ENCODE measurements at places on chromosomes 7 and 10.

DNA sequence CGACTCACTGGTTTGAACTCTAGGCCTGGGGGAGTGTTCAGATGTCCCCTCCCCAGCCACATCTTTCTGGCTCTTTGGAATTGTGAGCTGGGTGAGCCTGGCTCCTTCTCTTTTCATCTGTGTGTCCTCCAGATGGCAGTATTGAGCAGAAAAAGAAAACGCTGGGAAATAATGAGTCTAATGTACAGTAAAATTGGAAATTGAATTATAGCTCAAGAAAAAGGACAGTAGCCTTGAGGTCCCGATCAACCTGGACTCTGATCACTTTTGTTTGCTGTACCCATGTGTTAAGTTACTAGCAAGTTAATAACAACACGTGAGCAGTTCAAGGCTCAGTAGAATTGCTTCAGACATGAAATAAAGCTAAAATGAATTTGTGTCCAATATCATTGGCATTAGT is 77.9 kb downstream of the SNX10 start:
- DNase-seq: peak; percentile 84

- no peak for DNase-seq
Measured at GRCh38 chr7:123057911-123058310, 62.4 kb upstream of the TAS2R16 start.

DNA sequence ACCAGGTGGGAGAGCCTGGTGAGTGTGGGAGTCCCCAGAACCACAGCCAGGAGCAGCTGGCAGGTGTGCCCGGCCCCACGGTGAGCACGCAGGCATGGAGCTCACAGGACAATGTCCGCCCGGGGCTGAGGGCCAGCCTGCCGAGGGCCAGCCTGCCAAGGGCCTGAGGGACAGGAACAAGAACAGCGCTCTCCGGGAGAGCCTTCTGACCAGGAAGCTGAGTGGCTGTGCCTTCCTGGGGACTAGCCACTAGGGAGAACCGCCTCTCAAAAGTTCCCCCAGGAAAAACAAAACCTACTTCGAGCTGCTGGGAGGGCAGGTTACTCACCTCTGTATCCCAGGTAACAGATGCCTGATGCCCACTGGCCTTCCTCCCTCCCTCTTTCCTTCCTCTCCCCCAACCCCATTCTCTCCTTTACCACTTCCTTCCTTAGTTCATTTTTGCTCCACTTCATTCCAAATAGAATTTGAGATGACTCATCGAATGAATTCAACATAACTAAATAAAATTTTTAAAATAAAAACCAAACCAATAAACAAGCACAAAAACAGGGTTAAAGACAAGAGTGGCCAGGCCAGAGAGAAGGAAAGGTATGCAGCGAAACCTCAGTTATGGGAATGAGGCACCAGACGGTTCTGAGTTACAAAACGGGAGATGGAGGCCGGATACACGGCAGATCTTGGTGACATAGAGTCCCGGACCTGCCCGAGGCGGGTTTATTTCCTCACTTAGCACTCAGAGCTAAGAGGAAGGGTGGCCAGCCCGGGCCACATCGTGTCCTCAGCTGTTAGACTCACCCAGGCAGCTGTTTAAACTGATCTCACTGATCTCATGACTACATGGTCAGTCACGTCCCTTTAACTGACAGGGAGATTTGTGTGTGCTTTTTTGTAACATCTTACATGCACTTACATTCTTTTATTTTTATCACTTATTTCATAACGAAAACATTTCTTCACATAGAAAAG is 128.5 kb downstream of the TNS3 start:
- peak; percentile 100 for DNase-seq

- DNase-seq: no peak
Measured at GRCh38 chr7:114007386-114007785, 88.6 kb upstream of the PPP1R3A start.

- no peak for DNase-seq
Measured at GRCh38 chr7:15855525-15856109, 169.1 kb upstream of the MEOX2 start.

DNA sequence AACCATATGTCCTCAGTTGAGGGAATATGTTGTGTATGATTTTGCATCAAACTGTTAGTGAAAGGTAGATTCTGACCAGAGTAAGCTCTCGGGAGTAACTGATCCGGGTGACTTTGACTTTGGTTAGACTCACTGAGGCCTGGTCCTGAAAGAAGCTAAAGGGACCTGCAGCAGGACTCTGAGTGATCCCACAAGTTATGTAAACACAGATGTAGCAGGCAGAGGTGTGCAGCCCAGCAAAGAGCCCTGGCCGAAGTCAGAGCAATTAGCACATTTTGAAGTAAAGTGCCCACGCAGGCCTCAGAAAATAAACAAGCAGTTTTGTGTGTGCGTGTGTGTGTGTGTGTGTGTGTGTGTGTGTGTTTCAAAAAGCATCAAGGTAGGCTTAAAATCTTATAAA is 245.6 kb upstream of the FERD3L start:
- no peak for DNase-seq

- DNase-seq: no peak
Measured at GRCh38 chr7:92631850-92632487, 41.8 kb upstream of the FAM133B start.

- DNase-seq: no peak
Measured at GRCh38 chr7:4173615-4174014, 508.5 kb upstream of the FOXK1 start.

GRCh38 chr10:60044971-60045370 is 138.6 kb upstream of the CCDC6 start:
- no peak for DNase-seq
